ENCODE measurements at places on chromosomes 7 and 10. TPM values are rescaled to one million over a fixed set of nuclear protein-coding genes. Genes with fewer than 3 reads are reported as not detected.

Gene SLC26A4
- not detected for total RNA-seq

Gene EGFR
- not detected for total RNA-seq

Gene TMEM270
- total RNA-seq = not detected

Gene KCNH2
- 2.6 TPM for total RNA-seq

Gene SMC3
- total RNA-seq = 53.4 TPM

Gene SH2D4B
- 0.17 TPM for total RNA-seq

Gene AGAP5
- total RNA-seq = 13.6 TPM

Gene OGDHL
- total RNA-seq = not detected

Gene CALML3
- total RNA-seq = not detected

Gene ZNRF2
- 37.3 TPM for total RNA-seq

Gene OR6B1
- not detected for total RNA-seq

Gene UNCX
- not detected for total RNA-seq

Gene MMD2
- not detected for total RNA-seq

Gene IL2RA
- 17.1 TPM for total RNA-seq

Gene SYCE1
- total RNA-seq = 0.23 TPM

Gene ANKRD30A
- total RNA-seq = not detected

Gene CYP3A4
- total RNA-seq = not detected

All from CD4-positive, alpha-beta memory T cell (primary cell).